Articular chondrocyte of knee joint (primary cell): ENCODE measurements at places on chromosomes 2 and 18. TPM values are rescaled to one million over a fixed set of nuclear protein-coding genes. Genes with fewer than 3 reads are reported as not detected.

The SMYD1 gene
- not detected in 2 replicates for total RNA-seq

The RGPD5 gene
- total RNA-seq: 55.9 and 61.6 TPM in 2 replicates

The CCDC150 gene
- total RNA-seq: 4.3 and 5.4 TPM in 2 replicates

The SLC5A7 gene
- total RNA-seq: not detected in 2 replicates

The ACTR3 gene
- total RNA-seq: 294 and 336 TPM in 2 replicates

The MOCOS gene
- 10.6 and 12.5 TPM in 2 replicates for total RNA-seq

The LYG2 gene
- not detected in 2 replicates for total RNA-seq

The ACVR1C gene
- total RNA-seq: 0.13 and 0.32 TPM in 2 replicates

The TNP1 gene
- not detected in 2 replicates for total RNA-seq

The SIX3 gene
- total RNA-seq: not detected in 2 replicates

The IL36RN gene
- total RNA-seq: not detected in 2 replicates

The ITGAV gene
- total RNA-seq: 214 and 303 TPM in 2 replicates

The CXCR1 gene
- total RNA-seq: not detected in 2 replicates

The MC5R gene
- total RNA-seq: not detected in 2 replicates

The UPP2 gene
- total RNA-seq: 0.11 and 0.13 TPM in 2 replicates

The SKA1 gene
- 10.7 and 16.4 TPM in 2 replicates for total RNA-seq

The CXCR2 gene
- total RNA-seq: not detected in 2 replicates

The BUB1 gene
- 18.8 and 26.1 TPM in 2 replicates for total RNA-seq

The SPHKAP gene
- total RNA-seq: not detected in 2 replicates

The ACMSD gene
- not detected in 2 replicates for total RNA-seq

The EPAS1 gene
- total RNA-seq: 297 and 319 TPM in 2 replicates
